ENCODE measurements at places on chromosomes 12 and 14. TPM values are rescaled to one million over a fixed set of nuclear protein-coding genes. Genes with fewer than 3 reads are reported as not detected.
A peak's percentile ranks its signal among the peaks of the same experiment; 100 is the strongest.

DNA sequence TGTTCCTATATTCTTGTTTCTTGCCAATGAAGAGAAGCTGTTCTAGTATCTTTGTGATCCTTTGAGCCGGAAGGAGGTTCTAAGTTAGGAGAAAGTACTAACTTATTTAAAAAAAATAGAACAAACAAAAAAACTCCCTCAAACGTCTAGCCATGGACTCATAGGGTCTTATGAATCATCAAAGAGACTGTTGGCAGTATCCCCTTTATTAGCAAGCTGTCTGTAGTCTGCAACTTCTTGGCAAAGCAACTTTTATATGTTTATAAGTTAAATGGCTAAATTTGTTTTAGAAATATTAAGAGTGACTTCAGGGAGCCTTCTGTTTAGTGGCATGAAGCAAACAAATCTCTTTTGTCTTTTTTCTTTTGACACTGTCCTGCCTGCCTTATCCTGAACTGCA lies 291.9 kb downstream of the FUT8 start:
- peak; percentile 54 for DNase-seq

DNA sequence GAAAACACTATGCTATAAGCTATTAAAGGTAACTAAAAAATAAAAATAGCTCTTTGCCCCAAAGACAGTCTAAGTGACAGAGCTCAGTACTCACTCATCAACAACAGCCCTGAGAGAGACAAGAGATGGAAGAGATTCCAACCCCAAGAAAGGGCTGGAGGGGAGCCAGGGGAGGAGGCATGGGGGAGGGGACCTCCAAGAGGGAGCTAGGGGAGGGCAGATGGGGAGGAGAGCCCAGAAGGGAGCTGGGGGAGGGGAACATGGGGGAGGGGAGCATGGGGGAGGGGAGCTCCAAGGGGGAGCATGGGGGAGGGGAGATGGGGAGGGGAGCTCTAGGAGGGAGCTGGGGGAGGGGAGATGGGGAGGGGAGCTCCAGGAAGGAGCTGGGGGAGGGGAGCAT lies 7.7 kb downstream of the SSH1 start:
- peak; percentile 27 for DNase-seq

DNA sequence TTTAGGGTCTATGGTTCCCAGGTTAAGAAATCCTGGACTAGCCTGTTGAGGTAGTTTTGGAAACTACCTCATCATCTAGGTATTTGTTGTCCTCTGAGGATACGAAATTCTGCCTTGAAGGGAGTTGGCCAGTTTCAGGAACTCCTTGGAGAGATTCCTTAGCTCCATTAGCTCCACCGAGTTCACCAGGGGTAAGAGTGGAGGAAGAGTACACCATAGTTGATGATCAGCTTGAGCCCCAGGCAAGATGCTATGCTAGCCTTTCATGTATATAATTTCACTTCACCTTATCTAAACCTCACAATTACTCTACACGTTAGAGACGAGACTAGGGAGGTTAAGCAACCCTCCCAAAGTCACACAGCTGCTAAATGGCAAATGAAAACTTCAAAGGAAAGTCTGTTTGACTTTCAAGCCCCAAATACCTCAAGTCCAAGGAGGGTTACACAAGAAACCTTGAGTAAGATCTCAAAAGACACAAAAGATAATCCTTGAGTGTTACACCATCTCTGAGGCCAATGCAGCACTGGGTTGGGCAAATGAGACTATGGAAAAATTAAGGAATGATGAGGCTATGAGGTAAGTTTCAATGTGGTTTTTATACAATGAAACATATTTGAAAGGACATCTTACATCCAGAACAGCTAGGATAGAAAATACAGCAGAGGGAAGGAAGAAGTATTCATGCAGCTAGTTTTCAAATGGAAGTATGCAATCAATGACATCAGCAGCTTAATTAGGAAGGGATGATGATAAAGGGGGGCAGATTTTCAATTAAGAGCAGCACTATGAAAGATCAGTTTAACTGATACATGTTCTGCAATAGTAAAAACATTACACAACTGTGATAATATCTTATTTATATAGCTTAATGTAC lies 97.2 kb upstream of the KRAS start:
- no peak for DNase-seq

DNA sequence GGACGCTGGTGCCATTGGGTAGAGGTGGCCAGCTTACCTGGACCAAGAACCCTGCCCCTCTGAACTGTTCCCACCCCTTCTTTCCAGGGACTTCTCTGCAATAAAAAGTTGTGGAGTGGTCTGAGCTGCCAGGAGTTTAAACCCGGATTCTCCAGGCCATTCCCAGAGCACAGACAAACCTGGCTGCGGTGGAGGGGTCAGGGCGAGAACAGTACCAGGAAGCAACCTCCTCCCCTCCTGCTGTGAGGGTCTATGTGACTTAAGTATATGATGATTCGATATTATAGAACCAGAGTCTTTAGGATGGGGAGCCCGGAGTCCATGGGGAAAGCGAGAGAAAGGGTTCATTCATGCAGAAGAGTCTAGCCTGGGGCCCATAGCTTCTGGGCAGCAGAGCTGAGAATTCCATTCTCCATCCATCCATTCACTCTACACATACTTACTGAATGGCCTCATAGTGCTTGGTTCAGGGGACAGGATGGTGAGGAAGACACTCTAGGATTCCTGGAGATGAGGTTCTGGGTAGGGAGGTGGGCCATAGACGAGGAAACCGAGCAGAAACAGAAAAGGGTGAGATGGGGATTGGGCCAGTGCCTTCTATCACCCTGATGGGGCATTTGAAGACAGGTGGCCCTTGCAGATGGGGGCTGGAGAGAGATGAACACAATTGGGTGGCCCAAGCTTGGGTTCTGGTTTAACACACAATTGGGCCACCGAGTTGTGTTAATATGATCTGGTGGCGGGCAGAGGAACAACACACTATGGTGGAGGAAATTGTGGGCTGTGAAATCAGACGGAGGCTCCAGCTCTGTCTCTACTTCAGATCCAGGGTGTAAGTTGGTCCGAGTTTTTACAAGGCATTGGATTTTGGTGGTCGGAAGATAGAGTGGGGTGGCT lies 5.2 kb downstream of the KRT86 start:
- DNase-seq: no peak

The MIP gene
- under 0.01 TPM for total RNA-seq

GRCh38 chr14:72975770-72976169 lies 49.5 kb downstream of the DCAF4 start:
- no peak for DNase-seq

- no peak for DNase-seq
Observed at GRCh38 chr14:22311636-22312035, 277.4 kb downstream of the DAD1 start.

- DNase-seq: no peak
Observed at GRCh38 chr14:103656031-103656755, 27.2 kb downstream of the KLC1 start.

- no peak for DNase-seq
Observed at GRCh38 chr12:70272510-70272909, 29.3 kb downstream of the CNOT2 start.

GRCh38 chr12:106130474-106131113 lies 8.2 kb downstream of the NUAK1 start:
- DNase-seq: no peak

- peak; percentile 67 for DNase-seq
Observed at GRCh38 chr12:2583091-2583497, 211.7 kb upstream of the FKBP4 start.

The PTHLH gene
- total RNA-seq: under 0.01 TPM

GRCh38 chr14:52131640-52132320 lies 62.9 kb upstream of the NID2 start:
- peak; percentile 93 for DNase-seq

DNA sequence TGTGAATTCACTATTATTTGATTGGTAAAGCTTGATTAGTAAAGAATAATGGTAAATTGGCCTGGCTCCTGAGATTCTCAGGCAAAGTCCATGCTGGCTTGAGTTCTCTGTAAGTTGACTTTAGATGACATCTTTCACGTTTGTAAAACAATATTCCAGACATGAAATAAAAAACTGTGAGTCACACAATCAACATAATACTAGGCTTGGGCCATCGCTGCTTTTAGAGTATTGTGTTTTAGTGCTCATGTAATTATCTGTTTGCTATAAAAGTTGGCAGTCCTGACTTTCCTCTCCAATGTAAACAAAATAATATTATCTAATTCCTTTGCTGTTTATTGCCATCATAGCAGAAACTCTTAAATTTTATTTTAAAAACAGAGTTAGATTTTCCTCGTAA lies 3.9 kb upstream of the TBC1D30 start:
- no peak for DNase-seq

The SAMD15 gene
- 0.40 TPM for total RNA-seq

The DBX2 gene
- not detected for total RNA-seq

The AGAP2 gene
- 0.20 TPM for total RNA-seq

The SMCO2 gene
- 0.22 TPM for total RNA-seq

DNA sequence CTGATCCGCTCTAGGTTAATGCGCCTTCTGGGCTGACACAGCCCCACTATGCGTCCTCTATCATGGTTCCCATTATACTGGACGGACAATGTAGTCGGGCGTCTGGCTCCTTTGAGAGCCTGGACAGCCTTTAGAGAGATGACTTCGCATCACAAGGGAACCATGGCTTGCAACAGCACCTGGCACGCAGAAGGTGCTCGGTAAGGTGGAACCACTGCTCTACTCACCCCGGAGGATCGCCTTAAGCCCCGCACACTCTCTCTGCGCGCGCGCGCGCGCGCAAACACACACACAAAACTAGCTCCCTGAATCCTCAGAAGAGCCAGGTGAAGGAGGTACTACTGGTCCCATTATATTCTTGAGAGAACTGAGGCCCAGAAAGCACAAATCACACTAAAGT lies 7.1 kb downstream of the MAP3K12 start:
- DNase-seq: no peak

The GALNT8 gene
- 0.20 TPM for total RNA-seq

The GLIPR1L1 gene
- not detected for total RNA-seq

DNA sequence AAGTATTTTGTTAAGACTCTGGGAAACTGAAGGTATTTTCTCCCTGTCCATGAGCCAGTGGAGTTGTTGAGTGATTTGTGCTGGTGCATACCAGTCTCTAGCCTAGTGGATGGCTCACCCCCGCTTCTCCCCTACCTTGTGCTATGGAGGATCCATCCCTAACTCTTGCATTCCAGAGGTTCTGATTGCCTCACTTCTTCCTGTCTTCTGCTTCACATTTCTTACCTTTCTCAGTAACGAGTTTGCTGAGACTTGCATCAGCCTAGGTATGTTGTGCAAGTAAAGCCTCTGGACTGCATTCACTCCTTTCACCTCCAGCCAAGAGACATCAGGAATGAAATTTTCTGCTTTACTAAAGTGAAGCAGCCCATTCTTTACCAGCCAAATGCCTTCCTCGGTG lies 391.6 kb downstream of the ZFP36L1 start:
- DNase-seq: no peak

The GCN1 gene
- total RNA-seq: 48.4 TPM

The OTOGL gene
- 0.44 TPM for total RNA-seq

The GPR132 gene
- under 0.01 TPM for total RNA-seq

The CACNB3 gene
- 6.2 TPM for total RNA-seq

The KCNMB4 gene
- 0.22 TPM for total RNA-seq

GRCh38 chr14:104353221-104353920 lies 215.0 kb downstream of the KIF26A start:
- no peak for DNase-seq

- DNase-seq: no peak
Observed at GRCh38 chr12:11823043-11823442, 173.6 kb downstream of the ETV6 start.

DNA sequence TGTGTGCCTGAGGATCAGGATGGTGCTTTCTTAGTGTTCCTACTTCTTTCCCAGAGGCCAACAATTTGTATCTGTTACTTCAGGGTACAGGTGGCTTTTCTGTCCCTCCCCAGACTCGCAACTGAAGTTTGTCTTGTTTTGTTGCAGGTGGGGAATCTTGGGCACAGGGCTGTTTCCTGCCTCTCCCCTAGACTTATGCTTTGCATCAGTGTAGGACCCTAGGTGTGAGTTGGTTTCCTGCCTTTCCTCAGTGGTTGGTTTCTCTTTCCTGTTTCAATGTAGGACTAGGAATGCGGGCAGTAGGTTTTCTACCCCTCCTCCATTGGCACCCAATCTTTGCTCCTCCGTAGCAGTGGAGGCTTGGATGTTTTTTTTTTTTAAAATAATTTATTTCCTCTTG lies 87.0 kb downstream of the TRMT5 start:
- DNase-seq: no peak

DNA sequence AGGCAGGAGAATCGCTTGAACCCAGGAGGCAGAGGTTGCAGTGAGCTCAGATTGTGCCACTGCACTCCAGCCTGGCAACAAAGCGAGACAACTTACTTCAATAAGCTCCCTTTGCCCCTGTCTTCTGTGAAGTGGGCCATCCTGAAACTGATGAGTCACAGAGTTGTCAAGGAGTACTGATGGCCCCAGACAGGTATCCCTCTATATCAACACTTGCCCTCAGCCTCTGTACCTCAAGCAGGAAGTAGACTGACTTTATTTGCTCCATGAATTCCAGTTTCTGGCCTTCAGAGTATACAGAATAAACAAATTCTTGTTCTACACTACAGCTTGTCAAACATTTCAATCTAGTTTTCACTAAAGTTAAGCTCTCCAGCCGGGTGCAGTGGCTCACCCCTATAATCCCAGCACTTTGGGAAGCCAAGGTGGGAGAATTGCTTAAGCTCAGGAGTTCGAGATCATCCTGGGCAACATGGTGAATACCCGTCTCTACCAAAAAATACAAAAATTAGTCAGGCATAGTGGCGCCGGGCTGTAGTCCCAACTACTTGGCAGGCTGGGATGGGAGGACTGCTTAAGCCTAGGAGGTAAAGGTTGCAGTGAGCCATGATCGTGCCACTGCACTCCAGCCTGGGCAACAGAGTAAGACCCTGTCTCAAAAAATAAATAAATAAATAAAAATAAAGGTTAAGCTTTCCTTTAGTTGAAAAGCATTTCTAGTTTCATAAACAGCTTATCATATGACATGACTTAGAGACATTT lies 16.4 kb upstream of the LRP10 start:
- no peak for DNase-seq

DNA sequence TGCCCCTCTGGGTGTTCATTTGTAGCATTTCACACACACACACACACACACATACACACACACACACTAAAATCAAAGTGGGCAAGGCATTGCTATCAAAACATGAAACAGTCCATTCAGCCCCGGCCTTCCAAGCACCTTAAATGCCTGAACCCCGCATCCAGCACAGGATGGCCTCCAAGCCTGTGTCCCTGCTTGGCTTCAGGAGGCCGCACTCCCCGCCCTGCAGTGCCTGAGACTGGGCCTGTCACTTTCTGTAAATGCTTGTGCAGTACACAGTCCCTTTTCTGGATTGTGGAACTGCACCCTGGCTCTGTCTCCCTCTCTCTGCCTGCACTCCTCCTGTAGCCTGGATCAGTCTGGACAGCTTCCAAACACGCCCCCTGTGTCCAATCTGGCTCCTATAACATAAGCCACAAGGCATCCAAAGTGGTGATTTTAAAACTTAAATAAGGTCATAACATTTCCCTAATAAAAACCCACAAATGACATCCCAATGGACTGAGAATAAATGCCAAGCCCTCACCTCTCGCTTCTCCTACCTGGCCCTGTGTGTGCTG lies 972.2 kb upstream of the TMEM132C start:
- DNase-seq: no peak
